ENCODE measurements at places on chromosomes 4 and X.

DNA sequence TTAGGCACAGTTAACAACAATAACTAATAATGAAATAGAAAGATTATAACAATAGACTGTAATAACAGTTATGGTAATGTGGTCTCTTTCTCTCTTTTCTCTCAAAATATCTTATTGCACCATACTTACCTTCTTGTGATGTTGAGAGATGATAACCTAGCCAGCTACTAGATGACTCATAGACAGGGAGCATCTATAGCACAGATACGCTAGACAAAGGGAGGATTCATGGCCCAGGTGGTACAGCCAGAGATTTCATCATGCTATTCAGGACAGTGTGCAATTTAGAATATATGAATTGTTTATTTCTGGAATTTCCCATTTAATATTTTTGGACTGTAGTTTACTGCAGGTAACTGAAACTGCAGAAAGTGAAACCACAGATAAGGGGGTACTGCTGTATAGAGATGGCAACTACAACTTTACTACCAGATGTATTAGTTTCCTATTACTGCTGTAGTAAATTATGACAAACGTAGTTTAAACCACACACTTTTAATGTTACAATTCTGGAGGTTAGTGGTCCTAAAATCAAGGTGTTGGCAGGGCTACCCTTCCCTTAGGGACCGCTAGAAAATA is 41.8 kb upstream of the MAGED1 start:
- DNase-seq: no peak

GRCh38 chrX:69424161-69424560 is 80.0 kb upstream of the NALF2 start:
- no peak for DNase-seq

GRCh38 chr4:150178161-150178560 is 99.9 kb downstream of the DCLK2 start:
- no peak for DNase-seq

GRCh38 chr4:22091906-22092305 is 143.3 kb upstream of the KCNIP4 start:
- DNase-seq: no peak

GRCh38 chr4:83112678-83113428 is 1.7 kb downstream of the PLAC8 start:
- DNase-seq: no peak

- no peak for DNase-seq
Measured at GRCh38 chrX:51891821-51892551, 1.4 kb upstream of the MAGED1 start.

DNA sequence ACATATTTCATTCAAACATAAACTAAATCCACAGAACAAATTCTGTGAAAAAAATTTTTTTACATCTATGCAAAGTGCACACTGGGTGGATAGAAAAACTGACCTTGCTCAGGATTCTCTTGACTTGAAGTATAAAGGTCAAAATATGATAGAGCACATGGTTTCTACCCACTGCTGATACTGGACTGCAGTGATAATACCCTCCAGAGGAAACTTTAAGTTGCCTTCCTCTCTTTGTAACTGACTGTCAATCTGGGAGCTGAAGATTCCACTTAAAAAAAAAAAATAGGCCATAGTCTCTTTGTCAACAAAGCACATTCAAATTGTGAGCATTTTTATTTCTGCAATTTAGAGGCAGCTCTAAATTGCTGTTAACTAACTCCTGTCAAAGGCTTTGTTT is 3.2 kb upstream of the AMMECR1 start:
- DNase-seq: no peak

DNA sequence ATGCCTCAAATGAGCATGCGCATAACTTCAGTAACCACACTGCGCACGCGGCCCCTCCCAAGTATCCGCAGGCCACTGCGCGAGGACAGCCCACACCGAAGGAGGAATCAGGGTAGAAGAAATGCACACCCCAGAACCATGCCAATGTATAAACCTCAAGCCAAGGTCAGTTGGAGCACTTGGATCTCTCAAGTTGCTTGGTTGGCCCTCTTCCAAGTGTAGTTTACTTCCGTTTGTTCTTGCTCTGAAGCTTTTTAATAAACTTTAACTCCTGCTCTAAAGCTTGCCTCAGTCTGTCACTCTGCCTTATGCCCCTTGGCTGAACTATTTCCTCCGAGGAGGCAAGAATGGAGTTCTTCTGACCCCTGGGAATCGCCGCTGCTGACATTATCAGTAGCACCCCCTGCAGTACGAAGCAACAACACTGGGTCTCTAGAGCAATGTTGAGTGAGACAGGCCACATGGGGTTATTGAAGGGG is 22.0 kb upstream of the SPINK2 start:
- no peak for DNase-seq

DNA sequence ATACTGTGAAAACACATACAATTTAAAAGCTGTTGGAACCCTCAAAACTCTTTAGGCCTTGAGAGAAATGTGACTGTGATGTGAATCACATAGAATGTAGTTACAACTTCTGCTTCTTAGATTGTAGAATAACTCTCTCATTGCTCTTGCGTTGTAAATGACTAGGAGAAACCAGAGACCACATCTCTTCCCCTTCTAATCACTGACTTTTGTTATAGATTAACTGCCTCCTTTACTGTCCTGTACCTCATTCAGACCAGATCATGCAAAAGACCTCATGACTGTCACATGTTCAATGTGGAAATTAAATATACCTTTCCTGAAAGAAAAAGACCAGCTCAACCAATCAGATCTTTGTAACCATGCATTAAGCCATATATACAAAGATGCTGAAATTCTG is 43.2 kb upstream of the NEIL3 start:
- DNase-seq: no peak

- no peak for DNase-seq
Measured at GRCh38 chr4:99711657-99712056, 54.0 kb upstream of the C4orf54 start.

DNA sequence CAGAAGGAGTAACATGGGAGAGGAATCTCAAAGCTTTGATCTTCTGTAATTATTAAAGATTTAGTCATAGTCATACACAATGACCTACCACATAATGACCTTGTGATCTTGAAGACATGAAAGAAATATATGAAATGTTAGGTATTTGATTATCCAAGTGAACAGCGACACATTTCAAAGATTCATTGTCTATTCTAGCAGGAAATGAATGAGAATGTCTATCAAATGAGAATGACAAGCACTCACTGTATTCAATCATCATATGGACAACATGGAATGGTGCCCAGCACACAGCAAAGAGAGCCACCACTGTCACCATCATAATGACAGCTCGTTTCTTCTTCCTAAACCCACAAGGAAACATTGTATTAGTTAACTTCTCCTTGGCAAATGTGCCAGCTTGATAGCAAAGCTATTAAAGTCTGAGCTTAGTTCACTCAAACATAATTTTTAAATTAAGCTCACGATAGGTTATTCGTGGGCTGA is 50.6 kb downstream of the QRFPR start:
- DNase-seq: no peak

DNA sequence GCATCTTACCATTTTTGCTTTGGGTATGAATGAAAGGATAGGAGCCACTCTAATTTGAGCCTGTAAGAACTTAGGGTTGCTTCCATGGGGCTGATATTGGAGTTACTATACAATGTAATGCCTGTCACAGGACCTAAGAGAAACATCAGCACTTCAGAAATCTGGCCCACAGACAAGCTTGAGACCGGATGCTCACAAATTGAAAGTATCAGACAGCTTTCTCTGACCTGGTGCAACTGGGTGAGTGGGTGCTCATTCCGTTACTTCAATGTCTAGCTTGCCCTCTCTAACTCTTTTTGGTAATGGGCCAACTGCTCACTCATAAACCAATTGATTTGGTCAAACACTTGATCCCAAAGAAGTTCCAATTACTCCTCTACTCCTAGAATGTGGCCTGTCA is 62.1 kb downstream of the GPC4 start:
- DNase-seq: no peak

DNA sequence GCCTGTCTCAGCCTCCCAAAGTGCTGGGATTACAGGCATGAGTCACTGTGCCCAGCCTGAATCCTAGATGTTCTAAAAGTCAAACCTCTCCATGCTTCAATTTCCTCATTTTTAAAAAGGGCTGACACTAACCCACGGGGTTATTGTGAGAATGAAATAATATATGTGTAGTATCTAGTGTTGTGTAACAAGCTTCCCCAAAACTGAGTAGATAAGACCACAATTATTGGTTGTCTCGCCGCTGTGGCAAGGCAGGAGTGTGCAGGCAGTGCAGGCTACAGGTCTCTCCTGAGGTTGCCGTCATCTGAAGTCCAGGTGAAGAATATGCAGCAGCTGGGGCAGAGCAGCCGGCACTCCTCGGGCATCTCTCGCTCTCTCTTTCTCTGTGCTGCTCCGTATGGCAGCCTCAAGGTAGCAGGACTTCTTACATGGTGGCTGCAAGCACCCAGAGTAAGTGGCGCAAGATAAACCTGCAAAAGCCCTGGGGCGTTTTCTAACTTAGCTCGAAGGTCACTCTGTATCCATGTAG is 30.9 kb downstream of the RAB33B start:
- DNase-seq: no peak

DNA sequence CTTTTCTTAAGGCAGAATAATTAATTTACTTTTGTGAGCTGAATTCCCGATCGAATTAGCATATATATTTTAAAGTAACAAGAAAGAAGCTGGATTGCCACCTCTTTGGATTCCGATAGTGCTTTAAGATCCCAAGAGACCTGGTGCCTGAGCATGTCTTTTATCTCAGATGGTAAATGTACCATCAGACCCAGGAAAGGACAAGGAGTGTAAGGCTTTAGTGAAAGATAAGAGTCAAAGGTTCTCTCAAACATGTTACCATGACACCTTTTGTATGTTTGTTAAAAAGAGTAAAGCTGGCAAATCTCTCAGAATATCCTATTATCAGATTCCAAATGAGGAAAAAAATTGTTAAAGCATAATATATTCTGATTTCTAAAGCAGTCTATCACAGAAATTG is 198.8 kb downstream of the PPP3CA start:
- DNase-seq: no peak

- DNase-seq: no peak
Measured at GRCh38 chr4:172143605-172144314, 330.6 kb downstream of the GALNTL6 start.

GRCh38 chrX:9864011-9864410 is 77.8 kb downstream of the SHROOM2 start:
- DNase-seq: no peak

- no peak for DNase-seq
Measured at GRCh38 chrX:127568691-127569090, 483.5 kb downstream of the ACTRT1 start.

GRCh38 chr4:184188443-184189400 is 29.0 kb downstream of the ENPP6 start:
- DNase-seq: no peak

- no peak for DNase-seq
Measured at GRCh38 chrX:96909291-96909690, 25.6 kb downstream of the RPA4 start.
